Umbilical cord (tissue), 2 donors: ENCODE measurements at places on chromosomes 6 and 20. TPM values are rescaled to one million over a fixed set of nuclear protein-coding genes. Genes with fewer than 3 reads are reported as not detected.

The OPRL1 gene
- 2.9 TPM for total RNA-seq

The FAM83C gene
- total RNA-seq, result 0.72 TPM

The SLC22A7 gene
- total RNA-seq, result not detected

The SIRPB2 gene
- 16.9 TPM for total RNA-seq
